ENCODE measurements at places on chromosomes 4 and X.

GRCh38 chr4:72970756-72971155, 98.8 kb downstream of the COX18 start:
- no peak for DNase-seq

- no peak for DNase-seq
Measured at GRCh38 chr4:153512162-153512852, 46.1 kb downstream of the TMEM131L start.

DNA sequence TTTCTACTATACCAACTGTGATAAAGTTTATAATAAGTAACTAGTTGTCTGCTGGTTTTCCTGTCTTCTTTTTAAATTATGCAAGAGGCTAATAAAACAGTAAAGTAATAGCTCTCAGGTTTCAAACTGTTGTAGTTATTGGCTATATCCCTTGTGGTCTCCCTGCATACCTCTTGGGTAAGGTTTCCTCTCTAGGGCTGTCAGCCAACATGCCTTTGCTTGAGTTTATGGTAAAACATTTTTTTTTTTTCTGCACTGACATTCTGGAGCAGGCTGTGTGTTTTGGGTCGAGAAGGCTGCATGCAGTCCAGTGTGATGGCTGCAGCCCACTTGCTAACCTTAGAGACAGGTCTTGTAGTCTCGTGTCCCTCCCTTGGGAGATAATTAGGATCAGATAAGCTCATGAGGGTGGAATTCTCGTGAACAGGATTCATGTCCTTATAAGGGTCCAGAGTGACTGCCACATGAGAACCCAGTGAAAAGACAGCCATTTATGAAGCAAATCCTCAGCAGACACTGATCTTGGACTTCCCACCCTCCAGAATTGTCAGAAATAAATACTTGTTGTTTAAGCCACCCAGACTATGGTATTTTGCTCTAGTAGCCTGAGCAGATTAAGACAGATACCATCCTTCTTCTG, 831.2 kb downstream of the CCSER1 start:
- no peak for DNase-seq

DNA sequence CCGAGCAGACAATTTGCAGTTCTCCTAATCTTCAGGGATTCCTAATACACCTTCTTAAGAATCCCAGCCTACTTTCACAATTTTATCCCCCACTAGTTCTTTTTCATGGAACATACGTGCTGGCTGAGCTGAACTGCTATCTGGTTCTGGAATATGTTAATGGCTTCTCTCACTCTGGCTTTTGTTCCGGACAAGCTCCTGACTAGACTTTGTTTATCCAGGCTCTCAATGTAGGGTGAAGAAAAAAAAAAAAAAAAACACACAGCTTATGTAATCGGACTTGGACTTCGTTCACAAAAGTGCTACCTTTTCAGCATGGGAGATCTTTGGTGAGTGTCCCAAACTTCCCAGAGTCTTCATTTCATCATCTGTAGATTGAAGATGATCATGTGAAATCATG, 555.4 kb upstream of the CPEB2 start:
- no peak for DNase-seq

- DNase-seq = no peak
Measured at GRCh38 chr4:25117716-25118472, 42.4 kb downstream of the SEPSECS start.

Measured in GM06990 (cell line).